Mesenteric fat pad (tissue), 1 donor: ENCODE measurements at places on chromosomes 1 and 21. TPM values are rescaled to one million over a fixed set of nuclear protein-coding genes. Genes with fewer than 3 reads are reported as not detected.

- DNase-seq, result no peak
Observed at GRCh38 chr1:10064416-10065343, 31.9 kb downstream of the UBE4B start.

The LRRIQ3 gene
- total RNA-seq, result 0.71 TPM

- DNase-seq, result no peak
Observed at GRCh38 chr1:65952696-65953095, 160.0 kb downstream of the PDE4B start.

The OR2T33 gene
- not detected for total RNA-seq

DNA sequence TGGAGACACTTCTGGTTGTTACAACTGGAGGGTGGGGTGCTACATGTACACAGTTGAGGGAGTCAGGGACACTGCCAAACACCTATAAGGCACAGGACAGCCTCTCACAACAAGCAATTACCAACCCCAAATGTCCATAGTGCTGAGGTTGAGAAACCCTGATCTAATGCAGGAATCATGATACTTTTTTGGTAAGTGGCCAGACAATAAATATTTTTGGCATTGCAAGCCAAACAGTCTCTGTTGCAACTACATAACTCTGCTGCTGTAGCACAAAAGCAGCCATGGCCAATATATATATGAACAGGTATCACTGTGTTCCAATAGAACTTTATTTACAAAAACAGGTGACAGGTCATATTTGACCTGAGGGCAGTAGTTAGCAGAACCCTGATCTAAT, 177.5 kb downstream of the ASTN1 start:
- no peak for DNase-seq

DNA sequence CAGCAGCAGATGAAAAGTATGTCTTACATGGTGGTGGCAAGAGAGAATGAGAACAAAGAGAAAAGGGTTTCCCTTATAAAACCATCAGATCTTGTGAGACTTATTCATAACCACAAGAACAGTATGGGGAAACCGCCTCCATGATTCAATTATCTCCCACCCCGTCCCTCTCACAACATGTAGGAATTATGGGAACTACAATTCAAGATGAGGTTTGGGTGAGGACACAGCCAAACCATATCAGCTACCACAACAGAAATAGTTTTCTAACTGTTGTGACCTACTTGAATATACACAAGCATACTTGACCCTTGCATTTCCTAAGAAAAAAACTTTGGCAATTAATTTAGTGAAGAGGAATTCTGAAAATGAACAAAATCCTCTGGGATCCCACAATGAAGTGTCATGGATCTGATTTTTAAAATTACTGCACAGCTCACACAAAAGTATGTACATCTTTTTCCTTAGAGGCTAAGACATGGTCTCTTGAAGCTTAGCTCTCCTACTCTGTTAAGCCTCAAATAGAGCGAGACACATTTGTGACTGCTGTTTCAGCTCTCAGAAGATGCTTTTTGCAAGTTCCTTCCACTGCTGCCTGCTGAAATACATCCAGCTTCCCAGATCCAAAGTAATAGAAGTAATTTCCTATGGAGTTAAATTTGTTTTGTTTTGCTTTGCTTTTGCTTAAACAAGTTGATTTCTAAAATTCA, 265.8 kb downstream of the DPYD start:
- DNase-seq, result no peak

The TMEM200B gene
- 15.1 TPM for total RNA-seq

The OR10J1 gene
- not detected for total RNA-seq

DNA sequence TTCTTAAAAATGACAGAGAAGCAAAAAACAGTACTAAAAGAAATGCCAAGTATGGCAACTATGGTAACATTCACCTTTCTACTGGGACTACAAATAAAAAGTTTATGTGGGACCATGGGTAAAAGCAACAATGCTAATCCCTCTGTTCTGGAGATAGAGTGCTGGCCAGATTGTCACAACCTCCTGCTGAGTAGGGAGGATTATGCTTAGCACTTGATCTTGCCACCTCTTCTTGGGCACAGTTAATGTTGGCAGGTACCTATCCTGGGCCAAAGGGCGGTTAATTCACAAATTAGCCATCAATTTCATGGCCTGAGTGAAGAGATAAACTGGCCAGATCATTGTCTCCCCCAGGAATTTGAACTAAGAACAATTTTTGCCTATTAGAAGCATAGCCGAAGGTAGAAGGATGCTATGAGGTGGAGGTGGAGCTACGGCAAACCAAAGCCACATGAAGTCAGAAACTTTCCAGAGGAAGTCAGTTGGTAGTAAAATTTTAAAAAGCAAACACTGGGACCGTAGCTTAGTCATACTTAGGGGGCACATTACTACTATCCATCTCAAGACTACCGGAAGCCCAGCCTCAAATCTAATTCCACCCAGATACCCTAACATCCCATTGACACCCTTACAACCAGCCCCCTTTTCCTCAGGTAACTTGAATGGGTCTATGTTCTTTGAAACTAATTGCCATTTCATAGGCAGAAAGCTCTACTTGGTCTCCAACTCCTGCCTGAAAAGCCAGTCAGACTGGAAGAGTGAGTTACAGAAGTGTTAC, 2.7 kb downstream of the SCYL3 start:
- no peak for DNase-seq

GRCh38 chr1:205983925-205984725, 19.1 kb downstream of the RAB7B start:
- DNase-seq, result no peak

DNA sequence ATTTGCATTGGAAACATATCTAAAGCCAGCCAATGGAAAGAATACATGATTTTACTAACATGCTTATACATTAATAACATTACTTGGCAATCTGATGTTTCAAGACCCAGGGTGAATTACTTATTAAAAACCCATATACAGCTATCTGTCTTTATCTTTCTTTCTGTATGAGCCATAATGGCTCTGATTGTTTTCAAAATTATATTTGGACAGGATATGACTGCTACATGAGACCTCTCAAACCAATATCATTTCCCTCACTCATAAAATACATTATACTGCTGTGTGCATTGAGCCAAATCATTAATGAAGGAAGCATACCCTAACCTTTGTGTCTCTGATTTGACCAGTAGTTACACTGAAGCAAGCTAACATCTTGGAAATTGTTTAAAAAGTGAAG, 205.9 kb upstream of the DPYD start:
- DNase-seq, result no peak

The FAM163A gene
- total RNA-seq, result not detected

- no peak for DNase-seq
Observed at GRCh38 chr1:20575541-20576336, 13.2 kb upstream of the CDA start.

The CASQ2 gene
- 1.5 TPM for total RNA-seq

- no peak for DNase-seq
Observed at GRCh38 chr1:102174259-102174863, 177.6 kb upstream of the OLFM3 start.

The DIRAS3 gene
- total RNA-seq, result 0.74 TPM

The COA7 gene
- total RNA-seq, result 24.5 TPM

DNA sequence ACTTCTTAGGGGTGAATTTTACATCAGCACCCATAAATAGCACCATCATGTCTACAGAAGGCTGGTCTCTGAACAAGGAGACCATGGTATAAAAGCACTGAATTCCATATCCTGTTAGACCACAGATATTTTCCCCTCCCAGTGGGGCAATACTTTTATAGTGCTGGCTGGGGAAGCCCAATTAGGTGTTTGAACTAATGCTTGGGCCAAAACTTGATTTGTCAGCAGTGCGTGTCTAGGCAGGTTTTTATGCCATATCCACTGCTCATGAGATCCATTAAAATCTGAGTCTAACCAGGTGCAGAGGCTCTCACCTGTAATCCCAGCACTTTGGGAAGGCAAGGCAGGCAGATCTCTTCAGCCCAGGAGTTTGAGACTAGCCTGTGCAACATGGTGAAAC, 623.0 kb downstream of the NPHP4 start:
- DNase-seq, result no peak

DNA sequence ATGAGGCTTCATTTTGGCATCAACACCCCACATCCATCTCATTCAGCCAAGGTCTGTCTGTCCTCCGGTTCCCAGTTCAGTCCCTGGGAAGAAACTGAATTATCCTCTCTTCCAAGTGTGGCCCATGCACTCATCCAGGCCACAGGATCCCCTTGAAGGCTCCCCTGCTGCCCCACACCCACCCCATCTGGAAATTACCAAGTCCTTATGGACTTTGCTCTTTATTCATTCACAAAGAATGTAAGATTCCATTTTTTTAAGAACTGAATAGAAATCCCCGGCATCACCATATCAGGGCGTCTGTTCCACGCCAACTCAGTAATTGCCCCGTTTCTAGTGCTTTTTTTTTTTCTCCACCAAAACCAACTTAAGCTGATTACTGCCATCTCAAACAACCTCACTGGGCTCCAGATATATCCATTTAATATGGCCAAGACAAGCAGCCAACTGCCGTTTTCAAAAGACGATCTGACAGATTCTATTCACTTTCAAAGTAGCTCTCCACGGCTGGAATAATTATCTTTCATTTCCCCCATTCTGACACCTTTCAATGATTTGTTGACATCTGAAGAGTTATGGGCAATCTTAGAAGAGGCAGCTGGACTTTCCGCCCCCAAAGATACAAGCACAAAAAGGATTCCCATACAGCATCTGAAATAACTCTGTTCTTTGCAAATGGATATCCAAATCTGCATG, 55.9 kb downstream of the OLIG1 start:
- DNase-seq, result no peak

GRCh38 chr1:221521686-221522085, 220.2 kb downstream of the DUSP10 start:
- DNase-seq, result no peak

DNA sequence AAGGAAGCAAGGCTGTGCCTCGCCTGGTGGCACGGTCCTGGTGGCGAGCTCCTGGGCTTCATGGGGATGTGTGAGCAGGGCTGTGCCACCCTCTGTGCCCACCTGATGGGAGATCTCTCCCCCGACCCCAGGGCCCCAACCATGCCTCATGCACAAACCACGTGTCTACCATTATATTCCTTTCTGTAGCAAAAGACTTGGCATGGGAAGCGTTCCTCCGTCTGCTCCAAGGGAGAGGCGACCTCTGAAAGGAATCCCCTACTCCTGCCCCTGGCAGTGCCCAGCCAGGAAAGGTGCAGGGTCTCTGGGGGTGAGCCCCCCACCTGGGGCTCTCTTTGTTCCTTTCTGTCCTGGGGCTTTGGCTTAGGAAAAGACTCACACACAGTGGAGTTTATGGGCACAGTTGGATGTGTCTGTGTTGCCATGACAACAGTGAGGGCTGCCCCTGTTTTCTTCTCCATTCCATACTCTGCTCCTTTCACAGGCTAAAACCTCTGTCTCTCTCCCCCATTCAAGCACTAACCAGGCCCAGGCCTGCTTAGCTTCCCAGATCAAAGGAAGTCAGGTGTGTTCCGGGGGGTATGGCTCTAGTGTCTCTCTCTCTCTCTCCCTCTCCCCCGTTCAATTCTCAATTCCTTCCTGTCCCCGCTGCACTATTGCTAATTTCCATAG, 21.4 kb upstream of the LRRN2 start:
- DNase-seq, result peak; percentile 67

The TAL1 gene
- total RNA-seq, result 11.0 TPM

- DNase-seq, result no peak
Observed at GRCh38 chr21:24011087-24011486, 1596.2 kb downstream of the MRPL39 start.

The GSTM5 gene
- 13.1 TPM for total RNA-seq

The ADAM30 gene
- total RNA-seq, result not detected

The SPATA21 gene
- total RNA-seq, result not detected

GRCh38 chr1:213686983-213687382, 300.8 kb upstream of the PROX1 start:
- no peak for DNase-seq

GRCh38 chr1:42176902-42177519, 12.5 kb upstream of the GUCA2A start:
- DNase-seq, result no peak

GRCh38 chr1:63981408-63981773, 207.6 kb downstream of the ROR1 start:
- no peak for DNase-seq

The NRIP1 gene
- total RNA-seq, result 57.8 TPM

DNA sequence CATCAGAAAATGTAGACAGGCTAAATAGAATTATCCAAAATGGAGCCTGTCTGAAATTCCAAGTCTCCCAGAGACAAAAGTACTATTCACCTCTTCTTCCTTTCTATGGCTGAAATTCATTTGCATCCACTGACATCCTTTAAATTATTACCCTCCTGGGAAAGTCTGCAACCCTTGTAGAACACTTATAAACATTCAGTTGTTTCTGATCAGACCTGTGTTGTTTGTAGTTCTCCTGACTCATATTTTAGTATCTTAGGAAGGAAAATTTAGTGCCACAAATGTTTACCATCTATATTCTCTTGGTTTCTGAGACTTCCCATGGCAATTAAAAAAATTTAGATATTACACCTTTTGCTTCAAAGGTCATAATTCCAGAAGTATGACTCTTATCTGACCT, 69.6 kb upstream of the C1orf105 start:
- DNase-seq, result no peak

DNA sequence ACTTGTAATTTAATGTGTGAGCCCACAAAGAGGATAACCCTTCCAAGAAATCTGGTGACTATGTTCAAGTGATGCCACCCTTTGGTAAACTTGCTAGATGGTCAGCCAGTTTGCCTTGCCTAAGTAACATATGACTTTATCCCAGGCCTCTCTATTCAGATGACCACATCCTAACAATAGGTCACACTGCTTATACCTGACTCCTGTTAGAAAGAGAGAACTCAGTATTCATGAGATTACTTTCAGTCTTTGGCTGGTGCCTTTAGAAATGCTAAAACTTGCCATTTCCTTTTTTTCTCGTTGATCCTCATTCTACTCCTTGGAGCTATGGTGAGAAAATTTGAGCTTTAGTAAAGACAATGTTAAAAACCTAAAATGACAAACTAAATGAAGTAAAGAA, 28.5 kb upstream of the SERBP1 start:
- DNase-seq, result no peak

DNA sequence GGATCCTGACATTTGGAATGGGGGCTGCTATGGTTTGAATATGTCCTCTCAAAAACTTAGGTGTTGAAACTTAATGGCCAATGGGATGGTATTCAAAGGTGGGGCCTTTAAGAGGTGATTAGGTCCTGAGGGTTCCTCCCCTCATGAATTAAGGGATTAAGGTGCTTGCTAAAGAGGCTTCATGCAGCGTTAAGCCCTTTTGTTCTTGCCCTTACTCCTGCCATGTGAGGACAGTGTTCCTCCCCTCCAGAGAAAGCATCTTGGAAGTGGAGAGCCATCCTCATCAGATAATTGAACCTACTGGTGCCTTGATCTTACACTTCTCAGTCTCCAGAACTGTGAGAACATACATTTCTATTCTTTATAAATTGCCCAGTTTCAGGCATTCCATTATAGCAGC, 146.6 kb downstream of the KCNJ6 start:
- DNase-seq, result no peak
